Natural killer cell (primary cell): ENCODE measurements at places on chromosomes 11 and 22. TPM values are rescaled to one million over a fixed set of nuclear protein-coding genes. Genes with fewer than 3 reads are reported as not detected.
A peak's percentile ranks its signal among the peaks of the same experiment; 100 is the strongest.

Gene KDM2A
- total RNA-seq, result 268 TPM

DNA sequence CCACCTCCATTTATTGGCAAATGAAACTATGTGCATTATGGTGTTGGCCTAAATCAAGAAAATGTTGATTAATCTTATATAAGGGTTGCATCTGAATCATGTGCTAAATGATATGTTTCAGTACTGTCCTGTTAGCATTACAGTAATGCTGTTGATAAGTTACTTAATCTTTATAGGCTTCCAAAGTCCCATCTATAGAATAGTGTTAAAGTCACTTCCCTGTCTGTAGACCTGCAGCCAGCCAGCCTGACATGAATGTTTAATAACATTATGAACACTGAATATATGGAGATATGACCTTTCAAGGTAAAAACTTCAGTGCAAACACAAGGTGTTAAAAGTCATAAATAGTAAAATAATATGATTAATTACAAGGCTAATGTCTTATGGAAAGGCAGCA, 3.6 kb upstream of the TOM1 start:
- no peak for DNase-seq

DNA sequence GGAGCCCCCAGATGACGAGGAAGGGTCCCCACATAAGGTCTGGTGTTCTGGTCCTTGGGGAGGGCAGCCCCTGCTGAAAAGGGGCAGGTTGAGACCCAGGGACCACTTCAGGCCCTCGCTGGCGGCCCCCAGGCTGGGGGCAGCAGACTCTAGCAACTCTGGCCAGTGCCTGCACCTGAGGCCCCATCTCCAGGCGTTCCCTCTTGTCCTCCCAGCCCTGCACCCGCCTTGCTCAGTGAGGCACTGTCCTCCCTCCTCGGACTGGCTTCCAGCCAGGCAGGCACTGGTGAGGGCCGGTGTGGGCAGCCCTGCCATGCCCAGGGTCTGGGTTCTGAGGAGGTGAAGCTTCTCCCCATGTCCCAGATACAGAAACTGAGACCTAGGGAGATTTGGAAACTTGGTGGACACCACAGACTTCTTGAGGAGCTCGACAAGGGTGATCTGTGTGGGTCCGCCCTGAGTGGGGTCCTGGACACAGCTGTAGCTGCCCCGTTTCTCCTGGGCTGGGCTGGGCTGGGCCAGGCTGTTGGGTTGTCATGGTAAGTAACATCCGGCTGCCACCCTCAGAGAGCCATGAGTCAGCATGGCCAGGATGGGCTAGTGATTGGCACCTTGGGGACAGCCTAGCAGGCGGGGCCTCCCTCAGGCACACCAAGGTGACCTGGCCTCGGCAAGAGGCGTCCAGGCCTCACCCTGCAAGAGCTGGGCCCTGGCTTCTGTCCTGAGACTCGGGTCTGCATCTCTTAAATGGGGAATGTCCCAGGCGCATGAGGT, 11.1 kb upstream of the PHLDA2 start:
- DNase-seq, result peak; percentile 66

GRCh38 chr11:34640050-34640923, 19.4 kb downstream of the EHF start:
- DNase-seq, result no peak

GRCh38 chr22:20750461-20751184, 23.3 kb upstream of the SERPIND1 start:
- DNase-seq, result no peak

- no peak for DNase-seq
Observed at GRCh38 chr22:50015451-50016307, 3.1 kb upstream of the IL17REL start.

- no peak for DNase-seq
Observed at GRCh38 chr11:110317516-110317932, 21.1 kb upstream of the RDX start.

DNA sequence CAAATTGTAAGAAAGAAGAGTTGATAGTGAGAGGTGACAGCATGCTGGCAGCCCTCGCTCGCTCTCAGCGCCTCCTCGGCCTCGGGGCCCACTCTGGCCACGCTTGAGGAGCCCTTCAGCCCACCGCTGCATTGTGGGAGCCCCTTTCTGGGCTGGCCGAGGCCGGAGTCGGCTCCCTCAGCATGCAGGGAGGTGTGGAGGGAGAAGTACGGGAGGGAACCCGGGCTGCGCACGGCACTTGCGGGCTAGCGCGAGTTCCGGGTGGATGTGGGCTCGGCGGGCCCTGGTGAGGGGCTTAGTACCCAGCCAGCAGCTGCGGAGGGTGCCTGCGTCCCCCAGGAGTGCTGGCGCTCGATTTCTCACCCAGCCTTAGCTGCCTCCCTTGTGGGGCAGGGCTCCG, 539.7 kb upstream of the CCDC179 start:
- DNase-seq, result no peak

GRCh38 chr11:131626788-131627187, 256.4 kb downstream of the NTM start:
- no peak for DNase-seq

DNA sequence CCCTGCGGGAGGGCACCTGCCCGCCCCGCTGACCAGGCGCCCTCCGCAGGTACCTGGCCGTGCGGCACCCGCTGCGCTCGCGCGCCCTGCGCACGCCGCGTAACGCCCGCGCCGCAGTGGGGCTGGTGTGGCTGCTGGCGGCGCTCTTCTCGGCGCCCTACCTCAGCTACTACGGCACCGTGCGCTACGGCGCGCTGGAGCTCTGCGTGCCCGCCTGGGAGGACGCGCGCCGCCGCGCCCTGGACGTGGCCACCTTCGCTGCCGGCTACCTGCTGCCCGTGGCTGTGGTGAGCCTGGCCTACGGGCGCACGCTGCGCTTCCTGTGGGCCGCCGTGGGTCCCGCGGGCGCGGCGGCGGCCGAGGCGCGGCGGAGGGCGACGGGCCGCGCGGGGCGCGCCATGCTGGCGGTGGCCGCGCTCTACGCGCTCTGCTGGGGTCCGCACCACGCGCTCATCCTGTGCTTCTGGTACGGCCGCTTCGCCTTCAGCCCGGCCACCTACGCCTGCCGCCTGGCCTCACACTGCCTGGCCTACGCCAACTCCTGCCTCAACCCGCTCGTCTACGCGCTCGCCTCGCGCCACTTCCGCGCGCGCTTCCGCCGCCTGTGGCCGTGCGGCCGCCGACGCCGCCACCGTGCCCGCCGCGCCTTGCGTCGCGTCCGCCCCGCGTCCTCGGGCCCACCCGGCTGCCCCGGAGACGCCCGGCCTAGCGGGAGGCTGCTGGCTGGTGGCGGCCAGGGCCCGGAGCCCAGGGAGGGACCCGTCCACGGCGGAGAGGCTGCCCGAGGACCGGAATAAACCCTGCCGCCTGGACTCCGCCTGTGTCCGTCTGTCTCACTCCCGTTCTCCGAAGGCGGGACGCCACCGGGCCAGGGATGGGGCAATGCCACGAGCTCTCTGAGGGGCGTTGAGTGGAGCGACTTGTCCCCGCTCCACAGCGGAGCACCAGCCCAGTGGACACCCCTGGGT, 1.8 kb downstream of the GALR3 start:
- DNase-seq, result peak; percentile 36

Gene RIMBP3C
- 0.35 TPM for total RNA-seq

DNA sequence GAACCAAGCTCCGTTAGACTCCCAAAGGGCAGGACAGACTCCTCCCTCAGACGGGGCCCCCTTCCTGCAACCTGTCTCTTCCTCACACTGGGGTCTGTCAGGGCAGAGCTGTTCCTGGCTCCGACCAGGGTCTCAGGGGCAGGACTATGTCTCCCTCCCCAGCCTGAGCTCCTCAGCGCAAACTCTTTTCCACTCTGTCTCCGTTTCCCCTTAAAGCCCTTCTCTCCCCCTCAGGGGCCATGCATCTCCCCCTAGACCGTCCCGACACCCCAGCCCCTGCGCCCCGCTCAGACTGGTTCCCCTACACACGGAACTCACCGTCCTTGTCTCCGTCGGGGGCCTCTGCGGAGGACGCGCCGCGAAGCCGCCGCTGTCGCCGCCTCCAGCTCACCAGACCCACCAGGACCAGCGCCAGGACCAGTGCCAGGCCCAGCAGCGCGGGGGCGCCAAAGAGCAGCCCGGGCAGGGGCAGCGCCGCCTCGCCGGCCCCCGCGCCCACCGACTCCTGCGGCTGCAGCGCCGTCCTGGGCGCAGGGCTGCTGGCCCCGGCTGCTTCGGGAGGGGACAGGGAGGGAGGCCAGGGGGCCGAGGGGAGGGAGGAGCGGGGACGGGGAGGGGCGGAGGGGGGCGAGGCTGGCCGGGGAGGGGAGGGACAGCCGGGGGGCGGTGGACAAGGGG, 684 bp downstream of the TNFRSF13C start:
- peak; percentile 87 for DNase-seq

- DNase-seq, result no peak
Observed at GRCh38 chr11:13238879-13239514, 38.6 kb upstream of the BMAL1 start.

DNA sequence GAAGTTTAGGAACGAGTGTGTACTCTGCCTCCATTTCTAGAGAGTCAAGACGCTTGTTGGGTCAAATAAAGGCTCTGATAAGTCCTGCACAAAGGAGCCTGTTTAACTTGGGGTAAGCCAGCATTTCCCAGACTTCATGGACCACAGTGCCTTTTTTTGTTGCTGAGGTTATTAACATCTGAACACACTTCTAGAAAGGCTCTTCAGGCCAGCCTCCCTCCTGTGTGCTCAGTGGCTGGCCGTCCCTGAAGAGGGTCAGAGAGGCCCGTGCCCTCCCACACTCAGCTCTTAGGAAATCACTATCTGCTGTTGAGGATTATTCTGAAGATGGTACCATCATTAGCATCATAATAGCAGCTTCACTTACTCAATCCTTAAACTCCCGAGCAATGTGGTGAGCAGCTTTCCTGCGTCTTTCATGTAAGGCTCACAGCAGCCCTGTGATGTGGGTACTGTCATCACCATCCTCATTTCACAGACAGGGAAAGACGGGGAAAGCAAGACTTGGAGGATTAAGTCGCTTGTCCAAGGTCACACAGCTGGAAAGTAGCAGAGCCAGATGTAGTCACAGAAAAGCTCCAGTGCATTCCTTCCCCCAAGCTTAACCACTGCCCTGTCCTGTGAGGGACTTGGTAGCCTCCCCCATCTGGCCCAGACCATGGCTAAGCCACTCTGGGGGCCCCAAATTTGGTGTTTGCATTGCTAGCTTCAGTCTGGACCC, 71.3 kb downstream of the TSPAN18 start:
- no peak for DNase-seq

GRCh38 chr11:128632141-128632791, 44.9 kb upstream of the ETS1 start:
- peak; percentile 76 for DNase-seq

GRCh38 chr11:45414088-45414487, 127.9 kb upstream of the SYT13 start:
- no peak for DNase-seq

GRCh38 chr11:10478574-10479550, 23.8 kb downstream of the AMPD3 start:
- no peak for DNase-seq

DNA sequence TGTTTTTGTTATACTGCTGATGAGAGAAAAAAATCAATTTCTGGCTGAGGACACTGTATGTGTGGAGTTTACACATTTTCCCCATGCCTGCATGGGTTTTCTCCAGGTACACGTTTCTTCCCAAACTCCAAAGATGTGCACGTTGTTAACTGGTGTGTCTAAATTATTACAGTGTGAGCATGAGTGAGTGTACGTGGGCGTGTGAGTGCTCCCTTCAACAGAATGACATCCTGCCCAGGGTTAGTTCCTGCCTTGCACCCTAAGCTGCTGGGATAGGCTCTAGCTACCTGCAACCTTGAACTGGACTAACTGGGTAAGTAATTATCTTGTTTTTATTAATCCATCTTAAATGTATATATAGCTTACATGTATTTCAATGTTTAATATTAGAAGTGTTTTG, 5.5 kb downstream of the NPAT start:
- no peak for DNase-seq

DNA sequence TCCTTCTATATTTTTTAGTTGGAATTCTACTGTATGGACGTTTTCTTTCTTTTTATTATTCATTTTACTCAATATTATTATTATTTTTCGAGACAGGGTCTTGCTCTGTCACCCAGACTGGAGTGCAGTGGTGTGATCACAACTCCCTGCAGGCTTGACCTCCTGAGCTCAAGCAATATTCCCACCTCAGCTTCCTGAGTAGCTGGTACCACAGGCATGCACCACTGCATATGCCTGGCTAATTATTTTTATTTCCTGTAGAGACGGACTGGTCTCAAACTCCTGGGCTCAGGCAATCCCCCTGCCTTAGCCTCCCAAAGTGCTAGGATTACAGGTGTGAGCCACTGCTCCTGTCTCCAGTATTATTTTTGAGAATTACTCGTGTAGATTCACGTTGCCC, 34.0 kb upstream of the CCDC134 start:
- DNase-seq, result no peak

DNA sequence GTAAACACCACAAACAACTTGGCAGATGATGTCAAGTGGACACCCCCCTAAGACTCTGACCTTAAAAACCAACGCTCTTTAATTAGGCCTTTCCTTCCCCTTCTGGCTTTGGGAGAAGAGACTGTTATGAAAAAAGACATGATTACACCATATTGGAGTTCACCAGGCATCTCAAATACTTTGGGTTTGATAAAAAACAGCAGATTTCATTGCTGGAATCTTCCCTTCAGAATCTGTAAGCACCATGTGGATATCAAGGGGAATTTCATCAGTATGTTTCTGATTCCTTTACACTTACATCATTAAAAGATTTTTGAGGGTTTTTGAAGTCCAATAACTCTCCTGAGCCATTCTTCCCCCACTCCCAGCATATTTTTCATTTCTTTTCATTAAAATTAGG, 85.6 kb downstream of the KIRREL3 start:
- DNase-seq, result no peak

Gene TNNT3
- total RNA-seq, result 27.9 TPM

- DNase-seq, result no peak
Observed at GRCh38 chr11:113553235-113553634, 78.0 kb upstream of the DRD2 start.

Gene PHF21A
- 147 TPM for total RNA-seq

GRCh38 chr11:110059706-110060463, 33.3 kb upstream of the ZC3H12C start:
- DNase-seq, result no peak

Gene SEPTIN5
- 4.5 TPM for total RNA-seq
